ENCODE measurements at places on chromosomes 7 and 10. TPM values are rescaled to one million over a fixed set of nuclear protein-coding genes. Genes with fewer than 3 reads are reported as not detected.

CLDN4 gene
- not detected for total RNA-seq

CCDC201 gene
- not detected for total RNA-seq

MASTL gene
- total RNA-seq = 24.4 TPM

- no peak for DNase-seq
Observed at GRCh38 chr10:102484021-102484420, 18.5 kb downstream of the ACTR1A start.

DNA sequence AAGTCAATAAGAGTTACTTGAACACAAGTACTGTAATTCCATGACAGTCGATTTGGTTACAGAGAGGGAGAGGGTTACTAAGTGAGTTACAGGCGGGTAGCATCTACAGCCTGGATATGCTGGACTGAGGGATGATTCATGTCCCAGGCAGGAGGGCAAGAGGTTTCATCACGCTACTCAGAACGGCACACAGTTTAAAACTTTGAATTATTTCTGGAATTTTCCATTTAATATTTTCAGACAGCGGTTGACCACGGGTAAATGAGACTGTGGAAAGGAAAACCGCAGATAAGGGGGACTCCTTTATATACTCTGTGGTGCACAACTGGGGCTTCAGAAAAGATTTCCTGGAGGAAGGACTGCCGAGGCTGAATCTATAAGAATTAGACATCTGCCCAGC is 25.7 kb upstream of the LRRC4 start:
- DNase-seq = no peak

GRCh38 chr7:89837515-89837914 is 316.8 kb upstream of the STEAP1 start:
- no peak for DNase-seq

DNA sequence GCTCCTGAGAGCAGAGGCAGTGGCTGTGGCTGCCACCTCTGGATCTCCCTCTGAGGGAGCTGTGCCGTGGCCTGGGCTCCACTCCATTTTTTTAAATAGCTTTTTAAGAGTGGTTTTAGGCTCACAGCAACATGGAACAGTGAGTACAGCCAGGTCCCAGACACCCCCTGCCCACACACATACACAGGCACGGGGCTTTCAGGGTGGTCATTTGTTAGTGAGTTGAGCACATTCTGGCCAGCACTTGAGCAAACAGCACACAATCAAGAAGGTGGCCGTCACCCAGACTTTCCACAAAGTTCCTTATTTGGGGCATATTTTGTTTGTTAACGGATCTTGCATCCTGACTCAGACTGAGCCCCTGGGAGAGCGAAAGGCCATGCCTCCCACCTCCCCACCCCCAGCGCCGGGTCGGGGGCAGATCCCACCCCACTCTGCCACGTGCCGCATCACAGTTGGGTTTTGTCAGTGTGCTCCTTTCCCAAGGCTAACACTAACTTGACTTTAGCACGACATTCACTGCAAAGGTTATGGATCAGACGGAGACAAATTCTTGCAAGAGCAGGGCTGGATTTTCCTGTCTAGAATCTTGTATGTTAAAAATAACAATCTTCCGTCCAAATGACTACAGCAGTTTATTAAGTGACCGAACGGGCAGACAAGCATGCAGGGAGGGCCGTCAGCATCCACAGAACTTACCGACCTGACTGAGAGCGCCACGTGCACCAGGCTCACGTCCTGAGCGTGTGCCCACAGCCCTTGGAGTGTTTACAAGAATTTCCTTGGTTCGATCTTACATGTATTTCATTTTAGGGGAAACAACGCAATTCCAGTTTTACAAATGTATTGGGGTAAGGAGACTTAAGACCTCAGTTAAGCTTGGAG is 156.5 kb upstream of the NPS start:
- no peak for DNase-seq

HPSE2 gene
- 0.03 TPM for total RNA-seq

DNA sequence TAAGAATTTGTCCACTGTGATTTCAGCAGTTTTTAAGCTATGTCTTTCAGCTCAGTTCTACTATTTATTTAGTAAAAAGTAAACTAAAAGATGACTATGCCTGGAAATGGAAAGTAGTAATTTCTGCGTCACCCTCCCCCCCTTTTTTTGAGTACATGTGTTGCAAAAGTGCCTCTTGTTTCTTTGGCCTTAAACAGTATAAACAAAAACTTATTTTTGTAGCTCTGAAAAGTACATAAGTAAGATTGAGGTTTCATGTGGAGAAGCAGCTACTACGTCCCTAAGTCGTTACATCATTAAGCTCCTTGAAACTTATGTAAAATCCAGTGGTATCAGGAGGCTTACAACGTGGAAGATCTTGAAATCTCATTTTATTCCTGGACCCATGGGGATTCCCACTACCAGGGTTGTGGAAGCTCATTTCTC is 46.3 kb upstream of the HBP1 start:
- no peak for DNase-seq

DNA sequence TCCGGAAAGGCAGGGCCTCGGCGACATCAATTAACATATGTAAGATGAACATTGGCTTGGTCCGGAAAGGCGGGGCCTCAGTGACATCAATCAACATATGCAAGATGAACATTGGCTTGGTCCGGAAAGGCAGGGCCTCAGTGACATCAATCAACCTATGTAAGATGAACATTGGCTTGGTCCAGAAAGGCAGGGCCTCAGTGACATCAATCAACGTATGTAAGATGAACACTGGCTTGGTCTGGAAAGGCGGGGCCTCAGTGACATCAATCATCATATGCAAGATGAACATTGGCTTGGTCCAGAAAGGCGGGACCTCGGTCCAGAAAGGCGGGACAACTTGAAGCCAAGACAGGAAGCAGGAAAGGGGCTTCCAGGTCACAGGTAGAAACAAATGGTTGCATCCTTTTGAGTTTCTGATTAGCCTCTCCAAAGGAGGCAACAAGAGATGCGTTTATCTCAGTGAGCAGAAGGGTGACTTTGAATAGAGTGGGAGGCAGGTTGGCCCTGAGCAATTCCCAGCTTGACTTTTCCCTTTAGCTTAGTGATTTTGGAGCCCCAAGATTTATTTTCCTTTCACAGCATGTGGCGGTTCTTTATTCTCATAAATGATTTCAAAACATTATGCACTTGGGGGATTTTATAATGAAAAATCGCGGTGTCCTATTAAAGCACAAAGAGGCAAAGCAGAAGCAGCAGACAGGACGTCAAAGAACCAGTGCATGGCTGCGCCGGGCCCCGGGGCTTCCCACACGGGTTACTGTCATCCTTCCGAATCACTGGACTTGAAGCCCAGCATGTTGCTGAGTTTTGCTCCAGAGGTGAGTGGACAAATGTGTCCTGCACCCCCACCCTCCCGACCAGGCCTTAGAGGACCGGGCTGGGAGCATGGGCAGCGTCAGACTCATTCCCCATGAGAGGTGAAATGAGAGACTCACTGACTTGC is 43.1 kb upstream of the EN2 start:
- peak; percentile 31 for DNase-seq

DNA sequence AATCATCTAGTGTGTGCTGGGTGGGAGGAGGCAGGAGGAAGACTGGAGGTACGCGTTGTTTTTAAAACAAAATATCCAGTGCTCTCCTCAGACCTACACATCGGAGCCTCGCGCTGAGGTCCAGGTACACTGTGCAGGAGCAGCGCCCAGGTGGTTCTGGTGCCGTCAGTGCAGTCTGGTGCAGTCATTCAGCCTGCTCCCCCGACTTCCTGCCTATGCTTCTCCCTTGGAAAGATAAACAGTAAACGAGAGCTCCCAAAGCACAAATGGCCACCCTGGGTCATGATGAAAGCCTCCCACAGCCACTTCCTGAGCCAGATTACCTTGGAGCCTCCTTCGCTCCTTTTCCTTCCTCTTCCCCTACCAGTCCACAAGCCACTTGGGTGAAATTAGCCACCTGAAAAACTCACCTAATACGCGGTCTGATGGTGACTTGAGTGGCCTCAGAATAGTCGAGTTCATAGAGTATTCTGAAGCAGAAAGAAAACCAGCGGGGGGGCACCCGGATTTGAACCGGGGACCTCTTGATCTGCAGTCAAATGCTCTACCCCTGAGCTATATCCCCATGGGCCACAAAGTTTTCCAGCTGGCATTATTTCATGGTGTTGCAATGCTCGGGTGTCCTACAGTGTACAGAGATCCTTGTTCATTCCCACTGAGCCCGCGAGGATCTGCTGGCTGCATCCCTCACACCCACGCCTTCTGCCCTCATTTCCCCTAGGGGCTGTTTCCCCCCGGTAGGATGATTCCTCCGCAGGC is 82.5 kb downstream of the ZNF467 start:
- DNase-seq = peak; percentile 93
